ENCODE measurements at places on chromosomes 13 and 19.

DNA sequence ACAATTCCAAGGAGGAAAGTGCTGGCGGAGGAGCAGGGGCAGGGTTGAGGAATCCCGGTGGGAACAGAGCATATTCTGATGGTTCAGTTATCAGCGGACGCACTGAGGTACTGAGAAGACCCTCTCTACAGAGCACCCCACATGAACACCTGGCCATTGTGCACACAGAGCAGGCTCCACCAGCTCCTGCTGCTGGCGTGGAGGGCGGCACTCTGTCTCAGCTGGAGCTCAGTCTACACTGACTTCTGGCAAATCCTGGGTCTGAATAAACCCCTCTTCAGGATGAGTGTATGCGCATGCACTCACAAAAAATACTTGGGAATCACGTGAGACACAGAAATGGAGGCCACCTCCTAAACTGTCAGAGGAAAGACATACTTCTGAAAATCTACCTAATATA, 114.4 kb upstream of the IRS2 start:
- DNase-seq, result no peak

GRCh38 chr13:43240278-43240677, 216.9 kb downstream of the DNAJC15 start:
- DNase-seq, result no peak

- no peak for DNase-seq
Observed at GRCh38 chr19:33462112-33462791, 59.3 kb downstream of the PEPD start.

DNA sequence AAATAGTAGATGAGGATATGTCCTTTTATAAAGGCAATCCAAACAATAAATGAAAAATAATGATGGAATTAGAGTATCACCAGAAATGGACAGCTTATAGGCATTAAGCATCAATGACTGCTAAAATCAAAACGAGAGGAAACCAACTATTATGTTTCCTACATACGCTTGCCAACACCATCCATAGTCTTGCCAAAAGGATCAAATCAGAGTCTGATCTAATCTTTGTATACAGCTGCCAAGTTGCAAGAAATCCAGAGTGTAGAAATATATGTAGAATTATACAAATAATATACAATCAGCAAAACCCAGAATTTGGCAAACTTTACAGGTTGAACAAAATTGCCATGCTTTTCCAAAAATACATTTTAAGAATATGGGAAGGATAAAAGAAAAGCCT, 1661.6 kb downstream of the SLITRK1 start:
- no peak for DNase-seq

DNA sequence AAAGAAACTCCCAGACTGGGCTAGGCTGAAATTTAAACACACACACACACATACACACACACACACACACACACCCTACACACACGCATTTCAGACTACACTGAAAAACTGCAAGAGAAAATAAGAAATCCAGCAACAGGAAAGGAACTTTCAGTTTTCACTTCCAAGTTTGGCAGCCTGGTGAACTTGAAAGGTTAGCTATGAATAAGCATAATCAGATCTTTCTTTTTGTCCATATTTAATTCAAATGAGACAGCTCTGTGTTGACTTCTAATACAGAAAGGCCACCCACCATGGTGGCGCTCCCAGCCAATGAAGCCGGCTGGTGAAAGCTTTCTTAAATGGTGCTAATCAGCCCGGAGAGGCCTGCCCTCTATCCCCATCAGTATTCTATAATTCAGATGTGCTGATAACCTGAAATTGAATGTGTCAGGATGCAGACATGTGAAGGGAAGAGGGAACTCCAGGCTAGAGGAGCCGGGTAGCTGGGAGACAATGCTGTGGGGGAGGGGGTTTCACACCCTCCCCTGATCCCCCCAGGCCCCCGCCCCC, 108.3 kb upstream of the ZNF536 start:
- no peak for DNase-seq

DNA sequence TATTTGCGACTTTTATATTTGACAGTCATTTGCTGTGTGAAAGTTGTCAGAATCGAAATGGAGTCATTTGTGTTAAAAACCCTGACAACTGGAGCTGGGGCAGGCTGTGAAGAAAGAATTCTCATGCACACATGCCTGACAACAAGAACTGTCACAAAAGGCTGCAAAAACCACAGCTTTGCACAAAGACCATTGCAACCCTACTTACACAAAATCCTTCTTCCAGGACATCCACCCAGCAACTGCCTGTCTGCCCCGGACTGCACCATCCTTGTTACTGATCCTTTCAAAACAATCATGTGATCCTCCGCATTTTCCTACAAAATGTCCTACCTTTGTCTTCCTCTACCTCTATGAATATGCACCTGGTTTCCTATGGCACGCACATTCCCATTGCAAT, 66.8 kb upstream of the IRS2 start:
- DNase-seq, result no peak

- no peak for DNase-seq
Observed at GRCh38 chr19:50695251-50696093, 24.1 kb downstream of the SHANK1 start.

- no peak for DNase-seq
Observed at GRCh38 chr13:50650592-50651504, 192.6 kb downstream of the DLEU7 start.

- DNase-seq, result no peak
Observed at GRCh38 chr13:44523146-44524015, 52.7 kb downstream of the TSC22D1 start.

- DNase-seq, result no peak
Observed at GRCh38 chr19:5018224-5019015, 49.5 kb downstream of the KDM4B start.

- DNase-seq, result peak; percentile 18
Observed at GRCh38 chr19:10000171-10000826, 10.0 kb downstream of the COL5A3 start.

- no peak for DNase-seq
Observed at GRCh38 chr13:46489586-46490023, 63.4 kb upstream of the LRCH1 start.

DNA sequence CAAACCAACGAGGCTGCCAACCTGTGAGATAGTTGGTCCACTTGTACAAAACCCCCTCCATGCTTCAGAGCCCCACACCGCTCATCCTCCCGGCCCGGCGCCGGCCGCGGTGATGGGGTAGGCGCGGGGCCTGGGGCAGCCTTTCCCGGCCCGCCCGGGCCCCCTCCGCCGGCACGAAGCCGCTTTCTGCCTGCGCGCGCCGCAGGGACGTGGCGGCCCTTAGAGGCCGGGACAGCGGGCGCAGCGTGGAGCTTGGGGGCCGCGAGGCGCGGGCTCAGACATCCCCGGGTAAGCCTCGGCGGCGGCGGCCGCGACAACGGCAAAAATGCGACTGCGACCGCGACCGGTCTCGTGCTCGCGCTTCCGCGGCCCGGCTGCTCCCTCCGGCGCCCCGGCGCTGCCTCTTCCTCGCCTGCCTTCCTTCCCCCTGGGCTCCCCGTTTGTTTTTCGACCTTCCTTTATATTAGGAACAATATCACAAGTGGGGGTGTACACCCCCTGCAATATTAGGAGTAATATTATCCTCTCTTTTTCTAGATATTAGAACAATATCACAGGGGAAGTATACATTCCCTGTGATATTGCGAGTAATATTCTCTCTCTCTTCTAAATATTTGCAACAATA, 53.9 kb upstream of the CEACAM21 start:
- DNase-seq, result no peak

- no peak for DNase-seq
Observed at GRCh38 chr13:37775871-37776270, 93.7 kb downstream of the TRPC4 start.

DNA sequence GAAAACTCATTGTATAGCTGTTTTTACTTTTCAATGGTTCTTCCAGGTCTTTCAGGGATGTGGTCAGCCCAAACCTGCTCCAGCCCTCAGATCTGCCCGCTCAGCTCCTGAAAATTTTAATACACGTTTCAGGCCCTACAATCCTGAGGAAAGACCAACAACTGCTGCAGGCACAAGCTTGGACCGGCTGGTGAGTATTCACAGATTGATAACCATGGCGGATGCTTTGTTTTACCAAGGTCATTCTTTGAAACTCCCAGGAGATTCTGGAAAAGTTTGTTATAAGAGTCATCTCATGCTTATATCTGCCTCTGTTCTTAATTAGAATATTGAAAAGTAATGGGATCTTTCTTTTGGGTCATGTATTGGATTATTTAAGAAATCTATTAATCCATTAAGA, 173.5 kb downstream of the DCT start:
- no peak for DNase-seq

DNA sequence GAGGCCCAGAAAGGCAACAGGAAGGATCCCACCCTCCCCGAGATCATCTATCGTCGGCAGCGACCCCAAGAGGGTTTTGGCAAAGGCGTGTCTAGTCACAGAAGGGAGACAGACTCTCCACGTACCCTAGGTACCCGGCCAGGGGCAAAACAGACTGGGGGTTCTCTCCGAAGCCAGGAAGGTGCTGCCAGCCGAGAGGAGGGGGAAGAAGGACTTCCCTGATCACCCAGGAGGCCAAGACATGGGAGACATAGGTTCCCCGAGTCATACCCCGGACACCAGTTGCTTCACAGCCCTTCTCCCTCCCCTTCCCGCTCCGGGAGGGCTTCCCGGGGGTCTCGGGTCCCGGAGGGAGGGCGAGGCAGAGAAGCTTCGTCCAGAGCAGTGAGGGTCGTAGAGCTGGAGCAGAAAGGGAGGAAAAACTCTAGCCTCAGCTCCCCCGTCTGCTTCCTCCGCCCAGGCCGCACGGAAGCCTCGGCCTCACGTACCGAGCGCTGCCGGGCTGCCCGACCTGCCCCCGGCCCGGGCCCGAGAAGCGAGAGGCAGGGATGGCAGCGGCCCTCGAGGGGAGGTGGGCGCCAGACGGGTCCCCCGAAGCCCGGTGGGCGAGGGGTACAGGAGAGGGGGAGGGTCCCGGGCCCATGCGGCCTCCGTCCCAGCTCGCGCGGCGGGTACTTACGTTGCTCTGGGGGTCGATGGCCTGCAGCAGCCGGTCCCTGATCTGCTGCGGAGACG, 644 bp downstream of the MED26 start:
- no peak for DNase-seq

Data from activated CD4-positive, CD25-positive, alpha-beta regulatory T cell treated with anti-CD3 and anti-CD28 coated beads, Interleukin-2, amount 50 U/mL, for 16 hours (primary cell).